ENCODE measurements at places on chromosomes 5 and 9.

DNA sequence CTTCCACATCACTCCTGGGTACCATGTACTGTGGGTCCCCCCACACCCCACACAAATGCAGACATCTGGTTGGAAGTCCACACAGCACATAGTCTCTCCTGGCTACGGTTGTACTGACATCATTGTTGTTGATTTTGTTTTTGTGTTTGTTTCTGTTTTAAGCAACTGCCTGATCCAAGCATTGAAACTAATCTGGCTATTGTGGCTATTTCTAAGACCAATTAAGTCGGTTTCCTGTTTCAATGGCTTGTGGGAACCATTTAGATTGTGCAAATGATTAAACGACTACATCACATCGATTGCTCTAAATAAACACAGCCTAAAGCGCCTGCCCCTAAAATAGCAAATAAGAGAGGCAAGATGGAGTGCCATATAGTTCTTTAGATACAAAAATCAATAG is 226.8 kb upstream of the IRX4 start:
- DNase-seq, result no peak

DNA sequence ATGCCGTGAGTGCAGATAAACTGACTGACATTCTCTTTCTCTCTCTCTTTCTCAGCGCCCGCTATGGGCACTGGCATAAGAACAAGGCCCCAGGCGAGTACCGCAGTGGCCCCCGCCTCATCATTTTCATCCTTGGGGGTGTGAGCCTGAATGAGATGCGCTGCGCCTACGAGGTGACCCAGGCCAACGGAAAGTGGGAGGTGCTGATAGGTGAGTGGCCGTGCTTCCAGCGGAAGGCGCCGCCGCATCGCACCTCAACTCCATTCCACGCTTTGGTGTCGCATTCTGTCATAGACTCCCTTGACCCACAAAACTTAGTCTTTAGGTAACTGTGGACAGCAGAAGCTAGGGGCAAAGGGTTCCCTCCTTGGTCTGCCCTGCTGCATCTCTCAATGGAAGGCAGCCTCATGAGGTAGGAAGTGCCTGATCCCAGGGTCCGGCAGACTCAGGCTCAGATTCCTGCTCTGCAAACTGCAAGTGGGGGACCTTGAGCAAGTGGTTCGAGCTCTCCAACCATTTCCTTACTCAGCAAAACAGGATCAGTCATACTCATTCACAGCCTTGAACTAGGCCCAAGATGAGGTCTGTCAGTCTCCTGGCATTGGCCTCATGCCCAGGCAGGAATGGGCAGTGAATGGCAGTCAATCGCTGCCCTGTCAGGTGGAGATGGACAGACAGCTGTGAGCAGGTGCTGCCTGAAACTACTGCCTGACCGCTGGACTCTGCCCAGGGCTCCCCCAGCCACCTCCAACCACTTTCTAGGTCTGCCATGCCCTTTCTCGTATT is 24.2 kb upstream of the CFAP157 start:
- DNase-seq, result no peak

- DNase-seq, result no peak
Measured at GRCh38 chr9:114782586-114782985, 23.3 kb downstream of the TNFSF15 start.

- DNase-seq, result no peak
Measured at GRCh38 chr9:131980267-131981016, 99.2 kb downstream of the MED27 start.

Data from large intestine (tissue), 12 donors.